ENCODE measurements at places on chromosomes 1 and 21.
A peak's percentile ranks its signal among the peaks of the same experiment; 100 is the strongest.

- no peak for DNase-seq
Measured at GRCh38 chr21:19776076-19776475, 1222.1 kb upstream of the NCAM2 start.

GRCh38 chr1:45583666-45584350 lies at the start of gene NASP:
Gene NASP (plus strand): TSS chr1:45584041. CDS start chr1:45584147, 106 bp downstream.
- DNase-seq, result peak; percentile 83

DNA sequence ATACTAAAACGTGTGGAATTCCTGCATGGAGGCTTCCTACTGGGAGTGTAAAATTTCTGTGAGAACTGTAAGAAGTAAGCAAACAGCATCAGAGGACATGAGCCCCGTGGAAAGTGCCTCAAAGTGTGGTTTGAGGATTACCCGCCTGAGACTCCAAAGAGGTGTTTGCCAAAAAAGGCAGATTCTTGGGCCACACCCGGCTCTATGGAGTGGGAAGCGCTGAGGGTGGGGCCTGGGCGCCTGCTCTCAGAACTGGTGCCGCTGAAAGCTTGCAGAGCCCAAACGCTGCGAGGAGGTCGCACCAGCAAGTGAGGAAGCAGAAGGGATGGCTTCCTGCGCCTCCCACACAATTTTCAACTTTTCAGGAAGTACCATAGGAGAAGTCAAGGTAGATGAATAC lies 43.0 kb upstream of the PSEN2 start:
- no peak for DNase-seq

DNA sequence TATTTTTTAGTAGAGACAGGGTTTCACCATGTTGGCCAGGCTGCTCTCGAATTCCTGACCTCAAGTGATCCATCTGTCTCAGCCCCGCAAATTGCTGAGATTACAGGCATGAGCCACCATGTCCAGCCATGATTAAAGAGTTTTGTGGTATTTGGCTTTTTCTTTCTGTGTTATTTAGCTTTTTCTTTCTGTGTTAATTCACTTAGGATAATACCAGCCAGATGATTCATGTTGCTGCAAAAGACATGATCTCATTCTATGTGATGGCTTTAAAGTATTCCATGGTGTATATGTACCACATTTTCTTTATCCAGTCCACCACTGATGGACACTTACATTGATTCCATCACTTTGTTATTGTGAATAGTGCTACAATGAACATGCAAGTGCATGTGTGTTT lies 1135.2 kb downstream of the AMY1C start:
- DNase-seq, result no peak

GRCh38 chr1:187839873-187840272 lies 1011.1 kb downstream of the PLA2G4A start:
- no peak for DNase-seq

GRCh38 chr1:84773195-84773594 lies 82.9 kb upstream of the SSX2IP start:
- no peak for DNase-seq

DNA sequence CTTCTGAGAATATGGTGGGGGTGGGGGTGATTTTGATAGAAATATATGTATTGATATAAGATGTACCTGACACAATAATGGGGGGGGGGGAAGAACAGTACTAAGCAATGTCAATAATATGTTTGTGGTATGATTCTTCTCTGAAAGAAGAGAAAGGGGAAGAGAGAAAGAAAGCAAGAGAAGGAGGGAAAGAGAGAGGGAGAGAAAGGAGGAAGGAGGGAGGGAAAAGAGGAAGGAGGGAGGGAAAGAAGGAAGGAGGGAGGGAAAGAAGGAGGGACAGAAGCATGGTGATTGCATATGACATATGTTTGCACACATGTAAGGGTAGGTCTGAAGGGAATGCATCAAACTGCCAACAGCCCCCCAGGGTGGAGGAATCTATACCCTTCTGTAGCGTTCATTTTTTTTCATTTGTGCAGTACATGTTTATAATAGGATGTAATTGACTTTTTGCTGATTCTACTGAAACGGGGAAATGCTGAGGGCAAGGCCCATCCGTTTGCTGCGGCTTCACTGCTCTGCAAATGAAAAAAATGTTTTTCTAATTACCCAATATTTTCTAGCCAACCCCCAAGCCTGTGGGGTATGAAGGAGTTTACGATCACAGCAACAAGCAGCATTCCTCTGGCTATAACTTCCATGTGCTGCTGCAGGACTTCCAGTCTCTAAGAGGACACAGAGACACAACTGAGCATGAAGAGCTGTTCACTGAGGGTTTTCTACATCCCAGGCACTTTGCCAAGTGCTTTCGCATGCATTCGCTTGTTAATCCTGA lies 119.3 kb upstream of the ZC3H12A start:
- DNase-seq, result no peak

DNA sequence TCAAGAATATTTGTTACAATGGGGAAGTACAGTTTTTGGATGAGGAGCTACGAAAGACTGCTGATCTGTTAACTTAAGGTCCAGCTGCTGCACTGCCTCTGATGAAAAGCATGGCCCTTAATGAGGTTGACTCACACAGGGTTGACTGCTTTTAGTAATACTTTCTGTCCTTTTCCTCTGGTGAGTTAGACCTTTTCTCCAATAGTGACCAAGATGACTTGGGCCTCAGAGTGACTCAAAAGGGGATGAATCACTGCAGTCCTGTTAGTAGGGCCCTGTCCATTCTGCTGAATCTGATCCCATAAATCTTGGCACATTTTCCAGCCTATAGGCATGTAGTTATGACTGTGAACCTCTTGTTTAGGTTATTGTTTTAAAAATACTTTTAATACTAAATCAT lies 2.7 kb downstream of the DISP1 start:
- no peak for DNase-seq
